Stimulated activated CD4-positive, alpha-beta T cell treated with anti-CD3 and anti-CD28 coated beads, Interleukin-2, amount 100 ng/mL, for 48 hours (primary cell): ENCODE measurements at places on chromosomes 6 and 20.

GRCh38 chr6:42572523-42572922 lies 8.7 kb downstream of the UBR2 start:
- no peak for DNase-seq

GRCh38 chr20:37315452-37316110 lies 26.1 kb downstream of the MANBAL start:
- DNase-seq, result no peak

DNA sequence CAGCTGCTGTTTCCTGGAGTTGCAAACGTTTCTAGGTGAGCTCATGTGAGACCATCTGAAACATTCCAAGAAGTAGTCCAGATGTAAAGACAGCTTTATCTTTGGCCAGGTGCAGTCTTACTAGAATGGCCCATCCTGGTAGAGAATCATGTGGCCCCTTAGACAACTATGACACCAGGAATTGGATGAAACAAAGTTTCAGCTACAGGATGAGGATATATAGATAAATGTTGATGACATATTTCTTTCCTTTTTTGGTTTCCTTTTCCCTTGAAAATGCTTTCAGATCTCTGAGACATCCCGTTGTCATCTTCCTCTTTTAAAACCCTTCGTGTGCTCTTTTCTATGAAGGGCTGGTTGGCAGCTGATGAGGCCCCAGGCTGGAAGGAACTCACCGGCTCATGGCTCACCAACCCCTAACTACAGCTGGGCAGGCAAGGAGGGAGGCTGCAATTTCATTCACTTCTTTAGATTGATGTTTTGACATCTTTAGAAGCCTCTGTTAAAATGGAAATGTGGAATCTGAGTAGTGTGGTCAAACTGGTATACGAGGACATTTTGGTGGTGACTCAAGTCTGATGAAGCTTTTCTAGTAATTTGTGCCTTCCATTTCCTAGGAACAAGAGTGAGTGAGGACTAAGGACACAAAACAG lies 167.9 kb upstream of the TNFAIP3 start:
- DNase-seq, result no peak

DNA sequence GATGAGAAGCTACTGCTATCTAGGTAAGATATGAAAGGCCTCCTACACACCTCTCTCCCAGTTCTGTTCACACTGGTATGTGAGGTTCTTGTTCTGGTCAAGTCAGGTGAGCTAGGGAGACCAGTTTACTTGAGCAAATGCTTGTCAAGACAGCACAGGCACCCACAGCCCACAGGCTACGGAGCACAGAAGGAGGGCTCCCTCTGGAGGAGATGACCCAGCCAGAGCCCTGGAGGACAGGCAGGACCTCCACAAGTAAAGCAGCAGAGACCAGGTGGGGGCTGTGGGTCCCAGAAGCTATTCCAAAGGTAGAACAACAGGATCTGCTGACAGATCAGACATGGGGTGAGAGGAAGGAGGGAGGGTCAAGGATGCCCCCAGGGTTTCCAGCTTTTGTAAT lies 13.2 kb downstream of the MMP24OS start:
- DNase-seq, result no peak

- no peak for DNase-seq
Observed at GRCh38 chr20:40651151-40651550, 37.9 kb downstream of the MAFB start.

- DNase-seq, result no peak
Observed at GRCh38 chr6:100134703-100135102, 140.7 kb upstream of the MCHR2 start.

DNA sequence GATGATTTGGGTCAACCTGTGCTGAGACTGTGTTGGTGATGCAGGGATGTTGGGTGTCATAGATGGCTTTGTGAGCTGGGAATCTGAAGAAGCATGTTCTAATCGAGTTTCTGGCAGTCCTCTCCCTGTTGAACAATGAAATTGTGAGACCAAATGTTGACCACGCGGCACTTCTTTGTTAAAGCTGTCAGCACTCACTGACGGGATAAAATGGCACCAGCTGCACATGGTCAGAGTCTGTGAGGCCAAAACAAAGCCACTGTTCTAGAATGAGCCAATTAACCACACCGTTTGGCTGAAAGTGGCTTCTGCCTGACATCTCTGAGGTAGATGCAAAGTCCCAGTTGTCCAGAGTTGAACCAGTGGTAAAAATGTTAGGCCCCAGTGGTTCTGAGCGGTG lies 562.2 kb downstream of the KIF16B start:
- no peak for DNase-seq

- DNase-seq, result no peak
Observed at GRCh38 chr6:133243723-133244305, 2.7 kb downstream of the EYA4 start.

DNA sequence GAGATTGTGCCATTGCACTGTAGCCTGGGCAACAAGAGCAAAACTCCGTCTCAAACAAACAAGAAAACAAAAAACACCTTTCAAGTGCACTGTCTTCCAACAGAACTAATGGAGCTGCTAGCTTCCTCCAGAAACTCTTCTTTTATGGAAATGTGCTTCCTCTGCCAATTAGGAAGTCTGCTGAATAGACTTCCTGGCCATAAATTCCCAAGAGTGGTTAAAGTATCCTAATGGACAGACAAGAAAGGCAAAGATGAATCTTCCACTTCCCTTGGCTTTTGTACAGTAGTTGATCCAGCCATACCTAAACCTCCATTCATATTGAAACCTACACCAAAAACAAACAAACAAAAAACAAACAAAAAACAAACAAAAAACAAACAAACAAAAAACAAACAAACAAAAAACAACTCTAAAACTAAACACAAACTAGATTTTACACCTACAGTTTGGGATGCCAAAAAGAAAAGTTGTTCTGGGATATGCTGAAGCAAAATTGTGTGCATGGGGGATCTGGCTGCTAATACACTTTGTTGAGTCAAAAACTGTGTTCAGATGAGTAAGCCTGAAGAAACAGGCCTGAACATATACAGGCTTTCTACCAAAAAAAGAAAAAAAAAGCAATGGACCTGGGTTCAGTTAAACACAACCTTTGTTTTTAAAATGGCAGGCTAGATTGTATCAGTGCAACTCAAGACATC lies 59.8 kb upstream of the CARMIL1 start:
- no peak for DNase-seq

DNA sequence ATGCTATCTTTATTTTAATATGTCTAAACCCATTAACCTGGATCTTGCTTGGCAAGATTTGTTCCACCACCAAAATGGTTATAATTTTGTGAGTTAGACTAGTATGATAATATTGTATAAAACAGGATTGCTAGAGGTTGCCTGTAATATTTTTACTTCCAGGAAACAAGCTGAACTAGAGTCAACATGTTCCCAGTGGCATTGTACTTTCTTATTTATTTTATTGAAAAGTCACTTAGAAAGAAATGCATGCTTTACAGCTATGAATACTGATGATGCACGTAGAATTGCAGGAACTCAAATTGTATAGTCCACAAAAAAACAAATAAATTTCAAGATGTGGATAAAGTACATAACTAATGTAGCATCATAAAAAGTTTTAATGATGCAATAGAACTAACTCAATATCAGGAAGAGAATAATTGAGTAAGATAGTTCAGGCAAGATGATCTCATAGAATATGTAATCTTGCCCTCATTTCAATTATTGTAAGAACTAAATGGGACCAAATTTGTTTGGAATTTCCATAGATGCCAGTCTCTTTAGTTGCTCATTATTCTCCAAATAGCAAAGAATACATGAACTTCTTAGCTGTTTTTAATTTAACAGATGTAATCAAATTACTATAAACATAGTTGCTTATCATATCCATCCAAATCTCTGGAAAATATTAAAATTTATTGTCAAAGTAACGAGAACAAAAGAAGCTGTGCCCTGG lies 451.8 kb downstream of the COL12A1 start:
- no peak for DNase-seq

- DNase-seq, result no peak
Observed at GRCh38 chr6:101397199-101397598, 3.7 kb downstream of the GRIK2 start.

- no peak for DNase-seq
Observed at GRCh38 chr6:67131827-67132226, 1424.8 kb upstream of the EYS start.

DNA sequence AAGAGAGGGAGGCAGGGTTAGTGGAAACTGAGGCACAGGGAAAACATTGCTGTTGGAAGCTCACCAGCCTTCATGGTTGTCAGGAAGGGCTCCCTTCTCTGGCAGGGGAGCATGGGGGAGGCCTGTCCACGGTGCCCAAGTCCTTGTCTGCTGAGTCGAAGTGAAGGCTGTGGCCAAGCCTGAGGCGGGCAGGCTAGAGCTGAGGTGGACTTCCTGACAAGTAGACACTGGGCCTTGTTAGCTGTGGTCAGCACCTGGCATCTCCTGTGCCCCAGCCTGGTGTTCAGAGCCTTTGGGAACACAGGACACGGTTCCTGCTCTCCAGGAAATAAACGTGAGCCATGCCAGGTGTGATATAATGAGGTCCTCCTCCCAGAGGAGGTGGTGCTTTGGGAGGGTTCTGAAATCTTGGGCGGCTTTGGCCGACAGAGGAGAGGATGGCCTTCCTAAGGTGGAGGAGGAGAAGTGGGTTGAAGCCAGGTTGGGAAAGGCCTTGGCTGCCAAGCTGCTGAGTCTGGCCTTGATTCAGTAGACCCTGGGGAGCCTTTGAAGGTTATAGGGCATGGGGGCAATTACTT lies 138.4 kb upstream of the RNF24 start:
- DNase-seq, result no peak

GRCh38 chr6:12543953-12544352 lies 172.6 kb upstream of the PHACTR1 start:
- no peak for DNase-seq

DNA sequence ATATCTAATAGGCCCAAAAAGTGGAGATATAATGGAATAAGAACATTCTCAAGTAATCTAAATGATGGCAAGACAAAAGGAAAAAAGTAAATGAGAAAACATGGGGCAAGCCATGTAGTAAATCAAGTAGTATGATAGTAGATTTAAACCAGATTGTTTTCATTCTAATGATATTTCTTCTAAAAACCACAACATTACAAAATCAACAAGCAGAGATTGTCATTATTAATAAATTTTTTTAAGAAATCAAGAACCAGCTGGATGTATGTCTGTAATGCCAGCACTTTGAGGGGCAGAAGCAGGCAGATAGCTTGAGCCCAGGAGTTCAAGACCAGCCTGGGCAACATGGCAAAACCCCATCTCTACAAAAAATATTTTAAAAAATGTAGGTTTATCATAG lies 155.0 kb downstream of the RNGTT start:
- DNase-seq, result no peak

- DNase-seq, result no peak
Observed at GRCh38 chr6:43170417-43170930, 595 bp upstream of the SRF start.

- DNase-seq, result no peak
Observed at GRCh38 chr6:43203029-43203717, 21.2 kb downstream of the CUL9 start.

DNA sequence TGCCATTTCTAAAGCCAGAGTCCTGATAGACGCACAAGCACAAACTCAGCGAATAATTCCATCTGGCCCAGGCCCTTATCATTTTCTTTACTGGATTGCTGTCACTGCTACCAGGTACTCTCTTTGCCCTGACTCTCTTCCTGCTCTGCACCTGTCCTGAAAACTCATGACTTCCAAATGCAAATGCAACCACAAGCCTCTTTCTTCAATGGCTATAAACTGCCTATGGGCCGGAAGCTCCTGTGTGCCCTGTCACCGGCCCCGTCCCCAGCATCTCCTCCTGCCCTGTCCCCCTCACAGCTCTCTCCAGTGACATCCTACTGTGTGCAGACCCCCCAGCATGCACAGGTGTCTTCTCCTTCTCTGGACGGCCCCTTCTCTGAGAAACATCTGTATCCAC lies 302.6 kb downstream of the GMDS start:
- no peak for DNase-seq

- DNase-seq, result no peak
Observed at GRCh38 chr6:32885698-32886286, 31.8 kb downstream of the PSMB9 start.

DNA sequence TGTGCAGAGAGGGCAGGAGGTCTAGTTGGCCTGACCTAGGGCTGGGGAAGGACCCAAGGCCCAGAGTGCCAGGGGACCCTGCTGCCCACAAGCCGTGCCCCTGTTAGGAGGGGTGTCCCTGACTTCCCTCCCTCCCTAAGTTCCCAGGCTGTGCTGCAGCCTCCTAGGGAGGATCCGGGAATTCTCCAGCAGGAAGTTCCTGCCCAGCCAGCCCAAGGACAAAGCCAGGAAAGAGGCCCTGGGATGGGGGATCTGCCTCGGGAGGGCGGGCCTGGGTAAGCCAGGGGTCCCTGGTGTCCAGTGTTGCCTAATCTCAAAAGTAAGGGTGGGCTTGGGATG lies 9.3 kb upstream of the BAK1 start:
- DNase-seq, result no peak

GRCh38 chr6:112002307-112002706 lies 51.6 kb upstream of the CCN6 start:
- DNase-seq, result no peak
